Bone marrow (tissue), 2 donors: ENCODE measurements at places on chromosomes 11 and 22.

- no peak for DNase-seq
These were observed 890.5 kb upstream of the ANO3 start for GRCh38 chr11:25441421-25441820.

GRCh38 chr11:128532572-128533091 lies 54.7 kb downstream of the ETS1 start:
- no peak for DNase-seq

DNA sequence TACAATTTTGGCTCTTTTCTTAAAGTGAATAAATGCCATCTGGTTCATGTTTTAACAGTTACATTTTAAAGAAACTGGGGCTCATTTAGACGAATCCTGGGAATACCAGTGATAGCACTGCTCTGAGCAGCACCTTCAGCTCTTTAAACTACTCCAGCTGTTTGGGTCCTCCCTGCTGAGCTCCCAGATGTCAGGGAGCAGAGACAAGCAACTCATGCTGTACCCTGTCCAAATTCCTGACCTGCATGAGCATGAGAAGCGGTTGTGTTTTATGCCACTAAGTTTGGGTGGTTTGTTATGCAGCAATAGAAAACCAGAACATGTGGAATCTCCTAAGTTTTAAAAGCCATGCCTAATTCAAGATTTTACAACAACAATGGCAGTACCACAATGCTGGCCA lies 90.0 kb downstream of the FDX1 start:
- no peak for DNase-seq

DNA sequence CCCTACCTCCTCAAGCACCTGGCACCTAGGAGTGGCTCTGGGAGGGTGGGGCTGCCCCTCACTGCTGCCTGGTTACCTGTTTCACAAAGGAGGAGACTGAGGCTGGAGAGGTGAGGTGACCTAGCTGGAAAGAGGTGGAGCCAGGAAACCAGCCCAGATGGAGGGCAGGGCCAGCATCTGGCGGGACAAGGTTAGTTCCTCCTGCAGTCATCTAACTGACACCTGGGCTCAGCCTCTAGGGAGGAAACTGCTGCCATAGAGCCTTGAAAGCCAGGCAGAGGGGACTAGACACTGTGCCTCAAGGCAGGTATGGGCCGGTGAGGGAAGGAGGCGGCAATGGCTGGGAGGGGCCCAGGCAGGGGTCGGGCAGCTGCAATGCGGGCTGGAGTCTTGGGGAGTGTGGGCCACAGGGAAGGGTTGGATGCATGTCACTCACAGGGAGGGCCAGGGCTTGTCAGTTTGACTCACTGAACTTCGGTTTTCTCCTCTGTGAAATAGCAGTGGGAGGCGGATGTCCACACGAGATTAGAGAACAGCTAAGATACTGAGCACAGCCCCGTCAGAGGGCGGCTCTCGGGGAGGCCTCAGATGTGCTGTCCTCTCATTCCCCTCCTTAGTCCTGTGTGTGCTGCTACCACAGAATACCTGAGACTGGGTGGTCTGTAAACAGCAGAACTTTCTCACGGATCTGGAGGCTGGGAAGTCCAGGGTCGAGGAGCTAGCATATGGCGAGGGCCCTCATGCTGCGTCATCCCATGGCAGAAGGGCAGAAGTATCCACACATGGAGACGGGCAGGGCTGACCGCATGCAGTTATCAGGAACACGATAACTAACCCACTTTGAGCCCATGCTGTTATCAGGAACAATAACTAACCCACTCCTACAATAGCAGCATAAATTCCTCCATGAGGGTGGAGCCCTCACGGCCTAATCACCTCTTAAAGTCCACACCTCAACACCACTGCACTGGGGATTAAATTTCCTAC lies 16.1 kb downstream of the MGAT3 start:
- DNase-seq: no peak

DNA sequence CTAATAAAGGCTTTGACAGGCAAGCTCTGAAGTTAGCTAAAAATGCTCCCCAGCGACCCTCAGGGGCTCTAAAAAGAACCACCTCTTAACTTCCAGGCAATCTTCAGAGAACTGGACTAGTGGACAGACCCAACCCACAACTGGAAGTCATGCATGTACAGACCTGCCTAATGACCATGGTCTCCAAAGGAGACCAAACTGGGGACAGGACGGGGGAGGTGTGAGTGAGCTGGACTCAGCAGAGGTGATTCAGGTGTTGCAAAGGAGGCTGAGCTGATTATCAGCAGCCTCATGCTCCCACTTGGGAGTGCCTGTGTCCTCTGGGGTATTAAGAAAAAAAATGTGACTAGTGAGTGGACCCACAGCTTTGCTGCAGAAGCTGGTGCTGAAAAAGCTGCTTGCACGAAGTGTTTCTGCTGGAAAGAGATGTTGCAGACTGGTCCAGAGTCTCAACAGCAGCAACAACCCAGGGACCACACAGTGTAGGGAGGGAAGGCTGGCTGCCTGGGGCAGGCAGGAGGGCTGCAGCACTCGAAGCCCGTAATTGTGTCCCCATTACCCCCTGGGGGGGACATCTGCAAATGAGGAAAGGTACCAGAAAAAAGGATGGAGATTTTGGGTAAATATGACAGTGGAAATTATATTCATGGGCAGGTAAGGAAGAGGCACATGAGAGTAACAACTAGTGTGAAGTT lies 35.3 kb downstream of the PITPNB start:
- DNase-seq: no peak
